Activated CD8-positive, alpha-beta memory T cell treated with anti-CD3 and anti-CD28 coated beads for 1 hour (primary cell): ENCODE measurements at places on chromosomes 12 and 14.

DNA sequence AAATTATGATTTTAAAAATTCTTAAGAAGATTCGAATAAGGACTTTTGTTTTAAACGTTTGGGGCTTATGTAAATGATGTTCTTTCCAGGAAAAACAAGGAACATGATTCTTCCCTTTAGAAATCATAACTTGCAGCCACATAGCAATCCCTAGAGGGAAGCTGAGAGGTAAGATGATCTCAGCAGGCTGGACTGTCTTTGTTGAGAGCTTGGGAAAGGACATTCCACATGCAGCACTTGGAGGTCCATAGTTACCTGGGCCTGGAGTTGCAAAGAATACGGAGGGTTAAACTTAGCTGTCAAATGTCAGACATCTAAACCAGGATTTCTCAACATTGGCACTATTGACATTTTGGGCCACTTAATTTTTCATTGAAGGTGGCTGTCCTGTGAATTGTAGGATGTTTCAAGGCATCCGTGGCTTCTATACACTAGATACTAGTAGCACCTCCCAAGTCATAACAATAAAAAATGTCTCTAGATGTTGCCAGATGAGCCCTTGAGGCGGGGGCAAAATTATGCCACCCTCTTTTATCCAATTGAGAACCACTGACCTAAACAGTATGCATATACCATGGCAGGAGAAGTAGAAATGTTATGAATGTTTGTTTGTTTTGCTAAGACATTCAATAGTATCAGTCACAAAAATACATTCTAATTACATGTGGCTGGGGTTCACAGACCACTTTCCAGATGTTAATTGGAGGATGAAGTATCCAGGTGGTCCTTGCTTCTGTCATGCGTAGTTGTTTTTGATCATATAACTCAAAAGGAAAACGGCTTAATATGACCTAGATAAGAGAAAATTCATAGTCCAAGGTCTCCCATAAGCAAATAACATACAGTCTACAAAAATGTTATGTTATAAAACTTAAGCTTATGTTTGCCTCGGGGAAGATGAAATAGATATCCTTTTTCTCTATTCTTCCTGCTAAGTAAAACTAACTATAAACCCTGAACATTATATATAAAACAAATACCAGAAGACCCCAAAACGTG, 30.5 kb downstream of the TTC6 start:
- no peak for DNase-seq

DNA sequence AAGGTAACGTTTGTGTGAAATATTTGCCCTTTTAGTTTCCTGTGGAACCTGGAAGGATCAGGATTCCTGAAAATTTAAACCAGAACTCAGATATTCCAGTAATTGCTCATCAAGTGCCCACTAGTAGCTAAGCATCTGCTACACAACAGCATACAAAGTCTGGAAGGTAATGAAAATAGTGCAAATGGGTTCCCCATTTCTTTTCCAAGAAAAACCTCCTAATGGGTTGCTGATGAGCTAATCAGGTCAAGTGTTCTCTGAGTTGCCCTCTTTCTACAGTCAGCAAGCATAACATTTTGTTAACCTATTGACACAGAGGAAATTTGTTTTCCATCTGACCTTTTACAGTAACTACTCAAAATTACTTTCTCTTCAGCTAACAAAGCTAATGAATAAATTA, 83.6 kb upstream of the PMCH start:
- DNase-seq: no peak

DNA sequence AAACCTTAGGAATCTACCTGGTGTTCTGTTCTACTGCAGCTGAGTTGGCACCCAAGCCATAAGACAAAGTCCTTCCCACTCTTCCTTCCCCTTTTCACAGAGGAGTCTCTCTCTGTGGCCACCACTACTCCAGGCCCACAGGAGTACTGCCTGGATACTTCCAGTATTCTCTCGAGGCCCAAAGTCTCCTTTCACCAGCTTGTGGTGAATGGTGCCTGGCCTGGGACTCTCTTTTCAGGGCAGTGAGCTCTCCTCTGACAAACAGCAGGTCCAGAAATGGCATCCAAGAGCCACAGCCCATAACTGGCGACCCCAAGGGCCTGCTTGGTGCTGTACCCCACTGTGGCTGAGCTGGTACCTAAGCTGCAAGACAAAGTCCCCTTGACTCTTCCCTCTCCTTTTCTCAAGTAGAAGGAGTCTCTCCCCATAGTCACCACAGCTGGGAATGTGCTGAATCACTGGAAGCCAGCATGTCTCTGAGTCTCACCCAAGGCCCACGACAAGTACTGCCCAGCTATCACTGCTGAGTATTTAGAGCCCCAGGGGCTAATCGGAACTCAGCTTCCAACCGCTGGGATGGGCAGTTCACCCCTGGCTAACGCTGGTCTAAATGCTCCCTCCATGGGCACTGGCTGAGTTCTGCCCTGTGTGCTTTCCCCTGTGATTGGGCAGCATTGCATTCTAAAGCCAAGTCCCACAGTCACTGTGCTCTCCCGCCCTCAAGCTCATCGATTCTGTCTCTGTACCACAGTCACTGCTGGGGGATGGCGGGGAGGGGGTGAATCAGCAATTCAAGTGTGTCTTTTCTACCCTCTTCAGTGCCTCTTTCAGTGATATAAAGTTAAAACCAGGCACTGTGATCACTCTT, 6.1 kb downstream of the A2ML1 start:
- no peak for DNase-seq

GRCh38 chr14:84490081-84490480, 1039.9 kb upstream of the FLRT2 start:
- DNase-seq: no peak

DNA sequence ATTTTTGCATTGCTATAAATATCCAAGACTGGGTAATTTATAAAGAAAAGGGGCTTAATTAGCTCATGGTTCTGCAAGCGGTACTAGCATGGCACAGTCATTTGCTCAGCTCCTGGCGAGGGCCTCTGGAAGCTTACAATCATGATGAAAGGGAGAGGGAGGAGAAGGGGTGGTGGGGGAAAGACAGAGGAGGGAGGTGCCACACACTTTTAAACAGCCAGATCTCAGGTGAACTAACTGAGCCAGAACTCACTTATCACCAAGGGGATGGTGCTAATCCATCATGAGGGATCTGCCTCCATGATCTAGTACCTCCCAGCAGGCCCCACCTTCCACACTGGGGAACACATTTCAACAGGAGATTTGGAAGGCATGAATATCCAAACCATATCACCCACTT, 476.3 kb downstream of the PCNX1 start:
- no peak for DNase-seq

GRCh38 chr12:131675126-131676080, 35.5 kb upstream of the SFSWAP start:
- DNase-seq: no peak

- DNase-seq: no peak
Observed at GRCh38 chr12:90013409-90013808, 304.8 kb upstream of the ATP2B1 start.

DNA sequence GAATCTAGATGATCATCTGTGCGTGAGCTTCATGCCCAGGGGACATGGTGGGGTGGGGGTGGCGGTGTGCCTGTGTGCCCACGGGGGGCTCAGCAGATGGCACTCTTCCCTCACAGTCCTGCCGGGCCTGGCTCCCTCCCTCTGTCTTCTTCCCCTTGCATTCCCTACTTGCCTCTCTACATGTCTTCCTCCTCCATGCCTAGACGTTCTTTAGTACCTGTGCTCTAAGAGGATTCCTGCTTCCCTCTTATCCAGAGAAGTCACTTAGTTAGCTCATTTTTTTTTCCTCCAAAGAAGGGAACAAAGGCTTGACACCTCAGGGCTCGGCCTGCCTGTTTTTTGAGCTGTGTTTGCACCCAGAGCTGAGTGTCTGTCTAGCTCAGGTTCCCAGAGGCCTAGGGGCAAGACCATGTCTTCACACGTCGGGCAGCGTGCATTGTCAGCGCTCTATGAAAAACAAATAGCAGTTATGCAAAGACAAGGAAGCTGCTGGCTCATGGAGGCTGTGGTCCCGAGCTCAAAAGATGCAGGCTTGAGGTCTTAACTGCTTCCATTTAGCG, 48.8 kb downstream of the NINJ2 start:
- DNase-seq: no peak

- DNase-seq: no peak
Observed at GRCh38 chr14:80152166-80152565, 59.1 kb downstream of the DIO2 start.

DNA sequence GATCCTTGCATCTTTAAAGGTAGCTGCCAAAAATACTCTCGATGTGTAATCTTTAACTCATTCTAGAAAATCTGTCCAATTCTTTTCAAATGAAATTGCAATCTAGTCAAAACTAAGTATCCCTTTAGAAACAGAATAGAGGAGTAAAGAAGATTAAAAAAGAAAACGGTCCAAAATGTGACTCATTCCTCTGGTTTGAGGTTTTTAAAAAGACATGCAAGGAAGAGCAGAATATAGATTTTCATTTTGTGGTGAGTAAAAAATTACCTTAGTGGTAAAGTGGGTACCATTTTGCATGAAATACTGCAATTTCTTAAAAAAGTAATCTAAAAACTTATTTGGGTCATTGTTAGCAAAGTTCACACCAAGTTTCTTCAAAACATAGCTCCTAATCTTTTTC, 108.4 kb downstream of the BRMS1L start:
- no peak for DNase-seq

DNA sequence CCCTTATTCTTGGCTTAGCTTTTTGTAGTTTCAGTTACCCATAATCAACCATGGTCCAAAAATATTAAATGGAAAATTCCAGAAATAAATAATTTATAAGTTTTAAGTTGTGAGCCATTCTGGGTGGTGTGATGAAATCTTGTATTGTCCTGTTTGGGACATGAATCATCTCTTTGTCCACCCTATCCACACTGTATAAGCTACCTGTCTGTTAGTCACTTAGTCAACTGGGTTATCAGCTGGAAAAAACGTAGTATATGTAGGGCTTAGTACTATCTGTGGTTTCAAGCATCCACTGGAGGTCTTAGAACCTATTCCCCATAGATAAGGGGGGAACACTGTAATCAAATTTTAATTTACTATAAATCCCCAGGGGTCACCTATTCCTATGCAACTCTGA, 52.7 kb downstream of the NKX2-1 start:
- DNase-seq: no peak

- DNase-seq: no peak
Observed at GRCh38 chr14:81285245-81285644, 64.5 kb upstream of the GTF2A1 start.

DNA sequence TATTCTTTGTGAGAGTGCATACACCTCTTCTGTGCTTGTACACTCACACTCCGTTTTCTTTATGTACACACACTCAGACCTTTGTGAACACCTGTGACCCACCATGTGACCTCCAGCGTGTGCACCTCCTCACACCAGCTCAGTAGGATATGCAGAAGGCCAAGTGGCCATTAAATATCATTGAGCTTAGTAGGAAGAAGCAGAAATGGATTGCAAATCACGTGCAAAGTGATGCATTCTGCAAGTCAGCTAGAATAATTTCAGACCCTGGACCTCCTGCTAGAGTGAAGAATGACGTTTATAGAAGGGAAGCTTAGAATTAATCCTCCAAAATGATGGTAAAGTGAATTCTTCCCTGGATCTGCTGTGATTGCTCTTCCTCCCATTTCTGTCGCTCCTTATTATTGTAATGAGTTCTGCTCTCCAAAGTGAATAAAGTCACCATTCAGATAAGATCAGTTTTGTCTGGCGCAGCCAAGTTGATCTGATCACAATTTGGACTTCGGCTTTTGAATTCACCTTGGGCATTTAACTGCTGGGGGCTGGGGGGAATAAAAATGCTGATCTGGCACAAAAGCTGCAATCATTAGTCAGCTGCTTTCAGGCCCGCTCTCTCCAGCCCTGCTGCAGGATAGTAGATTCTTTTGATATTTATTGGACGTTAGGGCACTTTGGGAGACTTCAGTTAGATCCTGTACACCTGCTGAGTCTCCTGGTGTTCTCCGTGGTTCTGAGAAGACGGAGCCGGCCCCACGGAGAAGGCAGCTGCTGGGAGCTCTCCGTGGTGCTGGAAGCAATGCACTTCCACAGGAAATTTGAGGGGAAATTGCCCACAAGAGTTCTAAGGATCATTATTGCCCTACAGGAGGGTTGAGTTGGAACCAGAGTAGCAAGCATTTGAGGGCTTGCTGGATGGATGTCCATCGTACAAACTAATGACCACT, 12.4 kb upstream of the NRXN3 start:
- DNase-seq: no peak

GRCh38 chr14:60639674-60640073, 9.6 kb downstream of the SIX1 start:
- DNase-seq: no peak
